NCI-H2029 treated with DMSO at 0.1 percent for 48 hours (cell line): ENCODE measurements at places on chromosomes 4 and X.

- DNase-seq, result no peak
Measured at GRCh38 chr4:56626963-56627362, 54.1 kb downstream of the HOPX start.

- DNase-seq, result peak; percentile 2
Measured at GRCh38 chrX:105882581-105883275, 60.4 kb downstream of the NRK start.

GRCh38 chr4:140213749-140214148 is 59.8 kb upstream of the MAML3 start:
- DNase-seq, result no peak

- peak; percentile 79 for DNase-seq
Measured at GRCh38 chr4:168835880-168836454, 174.1 kb downstream of the CBR4 start.
